ENCODE measurements at places on chromosomes 7 and 10.

DNA sequence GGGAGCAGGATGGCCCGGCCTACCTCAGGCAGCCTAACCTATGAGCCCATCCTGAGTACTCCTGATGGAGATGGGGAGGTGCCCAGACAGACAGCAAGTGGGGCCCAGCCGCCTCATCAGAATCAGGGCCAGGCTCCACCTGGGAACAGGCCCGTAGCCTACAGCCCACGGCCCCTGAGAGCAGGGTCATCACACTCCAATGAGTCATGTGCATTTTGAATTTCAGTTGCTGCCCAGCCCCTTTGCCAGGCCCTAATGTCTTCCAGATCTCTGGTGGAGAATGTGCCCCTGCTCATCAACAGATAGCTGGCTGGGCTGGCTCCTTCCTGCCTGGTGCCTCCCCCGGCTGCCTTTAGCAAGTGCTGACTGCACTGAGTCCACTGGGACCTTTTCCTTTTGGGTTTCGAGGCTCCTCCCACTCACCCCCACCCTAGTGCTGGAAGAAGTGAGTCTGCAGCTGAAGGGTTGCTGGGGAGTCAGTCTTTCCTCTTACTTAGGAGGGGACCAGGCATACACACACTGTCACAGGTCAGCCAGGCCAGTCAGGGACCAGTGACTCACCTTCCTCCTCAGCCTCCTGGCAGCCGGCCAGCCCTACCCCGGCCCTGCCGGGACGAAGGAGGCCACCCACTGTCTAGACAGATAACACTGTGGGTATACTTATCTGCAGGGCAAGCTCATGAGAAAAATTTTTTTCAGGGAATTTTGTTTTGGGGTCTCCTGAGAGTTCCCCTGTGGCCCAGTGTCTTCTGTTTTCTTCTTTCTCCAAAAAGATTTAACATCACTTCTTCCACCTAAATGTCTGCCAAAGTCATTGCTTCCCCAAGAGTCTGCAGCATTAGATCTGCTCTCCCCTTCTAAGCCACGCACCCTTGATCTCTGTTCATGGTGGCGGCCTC, 9.1 kb upstream of the ASIC3 start:
- peak; percentile 13 for DNase-seq

- no peak for DNase-seq
Observed at GRCh38 chr10:62388328-62388727, 14.2 kb downstream of the ZNF365 start.

GRCh38 chr10:25901199-25901598, 32.8 kb upstream of the MYO3A start:
- no peak for DNase-seq

GRCh38 chr7:92615861-92616260, 25.7 kb upstream of the FAM133B start:
- no peak for DNase-seq

- DNase-seq: peak; percentile 75
Observed at GRCh38 chr10:89391907-89392756, at the start of gene IFIT1. Gene IFIT1, plus strand, starts transcription at chr10:89392623. Its CDS starts 90 bp downstream, at chr10:89392713.

DNA sequence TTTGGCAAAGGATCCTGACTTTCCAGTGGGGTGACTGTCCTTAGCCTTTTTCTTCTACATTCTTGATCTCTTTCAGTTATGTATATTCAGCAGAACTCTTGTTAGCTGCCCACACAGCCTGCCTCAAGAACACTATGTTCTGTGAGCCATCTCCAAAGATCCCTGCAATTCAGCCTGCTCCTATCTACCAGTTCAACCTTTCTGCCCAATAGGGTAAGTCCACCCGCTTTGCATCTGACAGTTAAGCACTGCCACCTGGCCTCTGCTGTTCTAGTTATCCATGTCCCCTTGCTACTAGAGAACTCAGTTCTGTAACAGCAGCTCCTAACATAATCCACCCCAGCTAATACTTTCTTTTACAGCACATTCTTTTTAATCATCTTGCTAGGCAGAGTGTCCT, 13.5 kb downstream of the OR9A2 start:
- DNase-seq: no peak

- DNase-seq: no peak
Observed at GRCh38 chr10:84698989-84699388, 370.6 kb downstream of the CCSER2 start.

DNA sequence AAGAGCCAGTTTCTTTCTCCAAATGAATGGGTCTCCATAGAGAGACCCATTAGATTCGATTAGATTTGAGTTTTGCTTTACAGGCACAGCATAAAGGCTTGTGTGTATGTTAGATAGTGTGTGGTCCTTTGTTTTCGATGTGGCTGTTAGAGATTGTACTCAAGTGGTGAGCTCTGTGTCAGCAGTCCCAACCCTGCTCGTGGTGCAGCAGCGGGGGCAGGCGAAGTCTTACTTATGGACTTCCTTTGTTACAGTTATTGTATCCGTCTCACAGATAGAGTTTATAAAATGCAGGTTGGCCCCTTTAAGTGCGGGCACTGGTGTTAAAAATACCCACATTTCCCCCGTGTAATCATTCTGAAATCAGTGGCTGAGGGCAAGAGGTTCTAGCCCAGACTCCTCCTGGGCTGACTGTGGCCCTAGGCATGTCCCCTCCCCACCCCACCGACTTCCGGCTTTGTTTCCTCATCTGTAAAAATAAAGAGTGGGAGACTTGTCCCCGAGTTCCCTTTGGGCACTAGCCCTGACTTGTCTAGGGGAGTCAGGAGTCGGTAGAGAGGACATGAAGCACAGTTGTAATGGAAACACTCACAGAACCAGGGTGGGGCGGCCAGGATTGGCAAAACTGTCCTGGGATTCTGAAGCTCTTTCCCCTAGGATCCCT, 28.6 kb downstream of the MTURN start:
- DNase-seq: peak; percentile 43

- no peak for DNase-seq
Observed at GRCh38 chr10:37680243-37680683, 177.1 kb downstream of the ZNF248 start.

GRCh38 chr7:49398746-49399145, 374.7 kb upstream of the VWC2 start:
- no peak for DNase-seq

GRCh38 chr10:27446091-27446918, 57.8 kb upstream of the RAB18 start:
- peak; percentile 23 for DNase-seq

DNA sequence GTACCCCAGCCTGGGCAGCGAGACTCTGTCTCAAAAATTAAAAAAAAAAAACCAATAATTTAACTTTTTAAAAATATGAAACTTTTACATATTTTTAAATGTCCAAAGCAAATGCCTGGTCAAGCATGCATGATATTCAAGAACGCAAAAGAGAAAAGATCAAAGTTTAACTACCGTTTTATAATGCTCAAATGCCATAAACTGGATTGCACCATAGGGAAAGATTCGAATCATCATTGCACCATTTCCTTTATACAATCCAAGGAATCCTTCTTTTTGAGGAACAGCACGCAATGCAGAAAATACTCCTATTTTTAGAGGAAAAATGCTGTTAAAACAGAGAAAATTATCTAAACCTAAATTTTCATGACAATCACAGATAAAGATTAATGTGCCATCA, 20.9 kb downstream of the SLC25A16 start:
- DNase-seq: no peak

DNA sequence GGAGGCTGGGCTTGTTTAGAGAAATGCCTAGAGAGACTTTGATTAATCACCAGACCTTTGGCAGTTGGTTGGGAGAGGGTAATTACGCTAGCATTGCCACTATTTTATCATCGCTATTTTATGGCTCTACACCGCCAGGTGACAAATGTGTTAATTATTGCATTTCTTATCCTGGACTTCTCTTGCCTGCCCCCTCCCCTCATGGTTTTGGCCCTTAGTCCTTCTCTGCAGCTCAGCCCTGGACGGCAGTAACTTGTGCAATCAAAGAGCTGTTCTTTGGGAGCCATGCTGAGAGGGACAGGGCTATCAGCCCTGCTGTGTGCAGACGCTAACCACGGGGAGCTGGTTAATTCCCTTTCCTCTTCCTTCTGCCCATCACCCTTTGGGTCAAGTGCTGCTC, 585.0 kb downstream of the AUTS2 start:
- peak; percentile 98 for DNase-seq

DNA sequence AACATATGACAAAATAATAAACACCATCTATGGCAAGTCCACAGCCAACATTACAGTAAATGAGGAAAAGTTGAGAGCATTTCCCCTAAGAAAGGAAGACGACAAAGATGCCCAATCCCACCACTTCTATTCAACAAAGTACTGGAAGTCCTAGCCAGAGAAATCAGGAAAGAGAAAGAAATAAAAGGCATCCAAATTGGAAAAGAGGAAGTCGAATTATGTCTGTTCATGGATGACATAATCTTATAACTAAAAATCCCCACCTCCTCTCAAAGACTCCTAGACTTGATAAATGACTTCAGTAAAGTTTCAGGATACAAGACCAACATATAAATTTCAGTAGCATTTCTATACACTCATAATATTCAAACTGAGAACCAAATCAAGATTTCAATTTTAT, 288.5 kb upstream of the POT1 start:
- no peak for DNase-seq

- DNase-seq: no peak
Observed at GRCh38 chr10:96511044-96511945, 2.4 kb downstream of the TLL2 start.

- DNase-seq: no peak
Observed at GRCh38 chr7:140165422-140165821, 11.4 kb downstream of the KDM7A start.

DNA sequence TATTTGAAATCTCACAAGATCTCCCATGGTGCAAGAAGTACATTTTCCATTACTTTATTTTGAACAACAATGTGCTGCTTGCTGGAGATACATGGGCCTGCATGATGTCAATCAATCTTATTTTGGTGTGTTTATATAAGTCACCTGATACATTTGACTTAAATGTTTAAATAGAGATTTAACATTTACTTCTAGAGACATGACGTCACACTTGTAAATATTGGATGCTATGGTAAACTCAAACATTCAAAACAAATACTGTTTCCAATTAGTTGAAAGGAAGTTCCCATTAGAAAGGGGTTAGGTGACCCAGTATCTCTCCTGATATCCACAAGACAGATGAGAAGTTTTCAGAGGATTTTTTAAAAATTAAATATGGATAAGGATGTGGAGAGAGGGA, 214.5 kb downstream of the NSUN6 start:
- DNase-seq: no peak

- no peak for DNase-seq
Observed at GRCh38 chr10:132401401-132402118, 4.6 kb downstream of the PWWP2B start.

DNA sequence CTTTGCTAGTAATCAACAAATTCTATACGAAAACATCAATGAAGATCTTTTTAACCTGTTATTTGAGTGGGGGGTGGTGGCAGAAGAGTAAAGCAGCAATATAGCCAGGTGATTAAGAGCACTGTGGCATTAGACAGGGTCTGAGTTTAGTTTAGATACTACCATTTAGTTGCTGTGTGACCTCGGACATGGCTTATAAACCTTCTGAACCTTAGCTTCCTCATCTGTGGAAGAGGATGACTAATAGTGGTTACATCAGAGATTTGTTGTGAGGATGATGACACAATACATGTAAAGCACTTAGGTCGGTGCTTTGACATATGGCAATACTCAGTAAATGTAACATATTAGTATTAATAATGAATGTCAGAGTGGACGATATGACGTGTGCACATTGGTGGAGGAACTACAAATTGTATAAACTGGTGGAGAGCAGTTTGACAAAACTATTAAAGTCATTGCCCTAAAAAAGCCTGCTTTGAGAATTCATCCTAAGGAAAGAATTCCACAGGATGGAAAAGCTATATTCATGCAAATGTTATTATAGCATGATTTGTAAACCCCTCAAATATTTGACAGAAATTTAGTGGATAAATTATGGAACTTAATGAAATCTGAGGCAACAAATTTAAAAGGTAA, 24.3 kb downstream of the SPAG6 start:
- DNase-seq: no peak

DNA sequence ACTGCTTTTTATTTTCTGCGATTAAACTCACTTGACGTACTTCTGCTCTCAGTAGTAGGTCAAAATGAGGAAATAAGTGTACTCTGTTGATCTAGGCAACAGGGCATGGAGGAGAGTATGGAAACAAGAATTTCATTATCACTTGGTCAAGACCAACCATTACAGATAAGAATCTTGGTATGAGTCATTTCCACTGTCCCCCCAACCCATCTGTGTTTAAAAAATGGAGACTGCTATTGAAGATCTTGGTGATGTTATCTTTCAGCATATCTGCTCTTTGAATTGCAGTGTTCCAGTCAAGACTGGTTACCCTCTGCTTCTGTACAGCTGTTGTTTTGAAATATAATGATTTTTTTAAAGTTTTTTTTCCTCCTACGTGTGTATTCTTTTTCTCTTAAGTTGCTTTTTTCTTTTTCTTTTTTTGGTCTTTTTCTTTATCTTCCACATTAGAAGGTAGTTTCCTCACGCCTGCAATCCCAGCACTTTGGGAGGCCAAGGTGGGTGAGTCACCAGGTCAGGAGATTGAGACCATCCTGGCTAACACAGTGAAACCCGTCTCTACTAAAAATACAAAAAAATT, 11.7 kb downstream of the STAM start:
- DNase-seq: no peak

DNA sequence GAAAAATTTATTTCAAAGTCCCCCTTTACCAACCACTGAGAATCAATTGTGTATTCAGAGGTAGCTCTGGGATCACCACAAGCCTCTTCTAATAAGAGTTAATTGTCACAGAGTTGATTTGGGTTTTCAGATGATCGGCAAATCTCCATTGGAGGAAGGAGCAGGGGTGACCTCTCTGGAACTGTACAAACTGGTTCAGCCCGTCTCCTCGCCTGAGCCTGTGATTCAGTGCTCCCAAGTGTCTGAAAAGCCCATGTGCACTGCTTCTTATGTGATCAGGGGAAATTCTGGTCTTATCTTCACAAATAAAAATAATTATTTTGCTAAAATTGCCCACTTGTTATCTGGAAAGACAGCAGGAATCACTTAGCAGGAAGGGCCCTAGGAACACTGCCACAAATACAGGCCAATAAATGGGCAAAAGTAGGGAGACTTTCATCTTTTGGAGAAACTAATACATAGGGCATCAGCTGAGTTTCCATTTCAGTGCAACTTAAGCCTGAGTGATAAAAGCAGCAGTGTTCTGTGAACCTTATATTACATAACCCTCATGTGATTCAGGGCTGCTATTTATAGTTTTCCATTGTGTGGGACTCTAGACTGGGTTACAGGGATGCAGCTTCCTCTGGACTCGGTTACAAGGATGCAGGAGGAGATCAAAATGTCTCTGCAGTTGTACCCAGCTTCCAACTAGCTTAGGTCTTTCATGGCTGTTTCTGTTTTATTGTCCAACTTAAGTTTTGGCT, 32.3 kb downstream of the CDK1 start:
- DNase-seq: no peak

GRCh38 chr10:112834751-112835181, 115.3 kb upstream of the TCF7L2 start:
- no peak for DNase-seq

GRCh38 chr7:96479015-96479645, 157.2 kb upstream of the SLC25A13 start:
- DNase-seq: no peak

- DNase-seq: no peak
Observed at GRCh38 chr10:1047937-1048336, 982 bp downstream of the IDI1 start.

GRCh38 chr7:151595702-151596350, 76.1 kb upstream of the RHEB start:
- DNase-seq: no peak

GRCh38 chr10:91907914-91908336, 1.4 kb downstream of the FGFBP3 start:
- DNase-seq: no peak

Data from NCI-H2227 treated with DMSO at 0.1 percent for 48 hours (cell line).